AG10803 (cell line): ENCODE measurements at places on chromosomes 11 and 22.
A peak's percentile ranks its signal among the peaks of the same experiment; 100 is the strongest.

DNA sequence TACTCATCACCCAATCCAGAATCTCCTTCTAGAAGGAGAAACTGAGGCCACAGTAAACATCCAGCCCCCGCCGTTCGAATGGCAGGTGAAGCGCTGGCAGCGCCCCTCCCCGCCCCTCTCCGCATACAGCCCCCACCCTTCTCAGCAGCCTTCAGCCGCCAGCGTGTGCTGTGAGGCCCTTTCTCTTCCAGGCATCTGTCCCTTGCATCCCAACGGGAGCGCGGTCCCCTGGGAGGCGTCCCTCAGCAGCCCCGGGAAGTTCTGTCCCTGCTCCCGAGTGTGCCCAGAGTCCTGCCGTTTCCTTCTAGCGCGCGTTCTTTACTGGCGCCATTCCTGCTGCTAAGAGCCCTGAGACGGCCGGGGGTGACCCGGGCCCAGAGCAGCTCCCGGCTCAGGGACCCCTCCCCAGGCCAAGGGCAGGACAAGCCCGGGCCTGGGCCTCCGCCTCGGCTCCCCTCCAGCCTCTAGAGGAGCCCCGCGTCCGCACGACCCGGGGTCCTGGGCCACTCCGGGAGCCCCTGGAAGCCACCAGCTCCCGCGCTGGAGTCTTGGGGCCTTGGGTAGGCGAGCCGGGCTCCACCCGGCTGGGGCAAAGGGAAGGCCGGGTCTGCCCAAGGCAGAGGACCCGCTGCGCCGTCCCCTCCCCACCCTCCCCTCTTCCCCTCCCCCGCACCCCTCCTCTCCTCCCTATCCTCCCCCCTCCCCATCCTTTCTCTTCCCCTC lies 450.4 kb downstream of the OPCML start:
- DNase-seq, result no peak

DNA sequence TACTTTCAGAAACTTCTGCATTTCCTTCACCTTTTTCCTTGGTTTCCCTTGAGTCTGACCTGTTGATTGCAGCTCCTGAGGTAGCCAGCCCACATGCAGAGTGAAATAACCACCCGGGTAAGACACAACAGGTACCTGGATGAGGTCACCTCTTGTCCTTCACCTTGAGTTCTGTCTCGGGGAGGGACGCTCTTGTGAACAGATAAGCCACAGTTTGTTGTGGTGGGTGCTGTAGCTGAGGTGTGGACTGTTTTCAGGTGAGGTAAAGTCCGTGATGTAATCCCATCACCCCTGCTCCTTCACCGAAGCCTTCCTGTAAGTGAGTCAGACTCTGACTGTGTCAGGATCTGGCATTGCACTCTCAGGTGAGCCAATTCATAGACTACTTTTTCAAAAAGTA lies 183.1 kb downstream of the NAV2 start:
- DNase-seq, result no peak

DNA sequence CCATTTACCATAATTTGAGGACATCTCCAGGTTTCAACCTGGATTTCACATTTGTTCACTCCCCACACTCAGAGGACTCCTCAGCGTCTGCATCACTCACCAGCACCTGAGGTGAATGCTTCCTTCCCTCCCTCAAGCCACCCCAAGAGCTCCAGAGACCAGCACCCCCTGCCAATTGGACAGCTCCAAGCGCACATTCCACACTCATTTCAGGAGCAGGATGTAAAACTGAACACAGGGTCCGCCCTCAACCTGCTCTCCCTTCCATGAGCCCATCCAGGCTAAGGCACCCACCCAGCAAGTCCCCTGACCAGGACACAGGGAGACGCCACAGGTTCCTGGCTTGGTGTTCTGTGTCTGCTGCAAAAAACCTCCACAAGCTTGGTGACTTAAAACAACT lies 3.9 kb downstream of the SCGB1D1 start:
- DNase-seq, result no peak

DNA sequence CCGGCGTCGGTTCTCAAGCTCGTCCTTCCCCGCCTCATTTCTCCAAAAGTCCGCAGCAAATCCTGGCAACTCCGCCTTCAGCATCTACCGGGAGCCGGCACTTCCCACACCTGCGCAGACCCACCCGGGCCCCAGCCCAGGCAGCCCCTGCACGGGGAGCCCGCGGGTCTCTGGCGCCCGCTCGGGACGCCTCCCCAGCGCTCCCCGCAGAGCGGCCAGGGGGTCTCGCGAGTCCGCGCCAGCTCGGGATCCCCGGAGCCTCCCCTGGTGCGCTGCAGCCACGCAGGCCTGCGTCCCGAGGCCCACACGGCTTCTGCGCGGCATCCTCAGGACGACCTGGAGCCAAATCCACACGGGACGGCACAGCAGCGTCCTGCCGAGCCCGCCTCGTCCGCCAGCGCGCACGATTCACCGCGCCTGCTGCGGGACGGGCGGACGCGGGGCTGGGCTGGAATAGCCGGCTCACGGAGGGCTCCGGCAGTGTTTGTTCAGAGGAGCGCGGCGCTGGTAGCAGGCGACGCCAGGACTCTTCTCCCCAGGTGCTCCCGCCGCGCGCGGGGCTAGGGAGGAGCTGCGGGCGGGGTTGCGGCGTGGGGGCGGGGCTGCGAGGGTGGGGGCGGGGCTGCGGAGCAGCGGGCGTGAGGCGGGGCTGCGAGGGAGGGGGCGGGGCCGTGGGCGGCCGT lies 816 bp upstream of the PHRF1 start:
- DNase-seq, result peak; percentile 37

GRCh38 chr11:32229576-32230240 lies 138.8 kb downstream of the RCN1 start:
- no peak for DNase-seq

GRCh38 chr11:117414724-117415123 lies 87.1 kb downstream of the CEP164 start:
- DNase-seq, result no peak

- no peak for DNase-seq
Measured at GRCh38 chr11:57981536-57981935, 42.1 kb upstream of the OR9Q1 start.

DNA sequence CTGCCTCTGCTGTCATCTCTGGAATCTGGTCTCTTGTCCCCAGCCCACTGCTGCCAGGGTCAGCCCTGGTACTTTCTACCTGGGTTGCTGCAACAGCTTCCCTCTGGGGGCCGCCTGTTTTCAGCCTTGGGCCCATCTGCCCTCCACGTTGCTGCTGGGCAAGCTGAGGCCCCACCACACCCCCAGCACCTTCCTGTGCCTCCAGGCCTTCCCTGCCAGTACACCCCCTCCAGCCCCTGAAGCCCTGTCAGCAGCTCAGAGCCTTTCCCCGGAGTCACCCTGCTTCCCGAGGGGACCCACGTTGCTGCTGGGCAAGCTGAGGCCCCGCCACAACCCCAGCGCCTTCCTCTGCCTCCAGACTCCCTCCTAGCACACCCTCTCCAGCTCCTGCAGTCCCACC lies 3.3 kb upstream of the SAMM50 start:
- DNase-seq, result no peak

GRCh38 chr11:131899950-131900580 lies 529.6 kb downstream of the NTM start:
- peak; percentile 49 for DNase-seq

- DNase-seq, result peak; percentile 23
Measured at GRCh38 chr22:19523240-19524169, 705 bp downstream of the CLDN5 start.

DNA sequence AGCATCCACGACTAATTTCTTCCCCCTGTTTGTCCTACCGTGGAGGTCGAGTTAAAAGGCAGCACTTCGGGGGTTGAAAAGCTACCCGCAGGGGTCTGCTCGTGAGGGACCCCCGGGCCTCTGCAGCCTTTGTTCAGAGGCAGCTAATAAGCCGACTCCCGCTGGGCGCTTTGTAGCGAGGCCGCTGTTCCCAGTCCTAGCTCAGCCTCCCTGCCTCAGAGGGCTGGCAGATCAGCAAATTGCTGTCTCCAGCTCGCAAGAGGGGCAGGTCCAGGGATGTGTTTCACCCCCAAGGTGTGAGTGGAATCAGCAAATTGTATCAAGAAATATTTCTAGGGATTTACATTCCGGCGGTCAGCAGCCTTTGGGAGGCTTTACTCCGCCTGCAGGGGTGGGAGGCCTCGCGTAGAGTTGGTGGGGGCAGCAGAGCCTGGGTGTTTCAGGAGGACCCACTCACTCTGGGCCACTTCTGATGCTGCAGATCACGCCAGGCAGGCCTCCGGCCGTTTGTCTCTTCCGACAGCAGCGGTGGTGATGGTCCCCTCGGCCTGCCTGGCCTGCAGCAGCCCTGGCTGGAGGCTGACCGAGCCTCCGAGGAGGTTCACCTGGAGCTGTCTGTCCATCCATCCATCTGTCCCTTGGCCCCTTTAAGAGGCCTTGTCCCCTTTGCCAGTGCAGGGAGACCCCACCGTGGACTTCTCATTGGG lies 21.6 kb upstream of the KCNQ1OT1 start:
- DNase-seq, result no peak

- DNase-seq, result no peak
Measured at GRCh38 chr11:24634606-24635160, 137.8 kb downstream of the LUZP2 start.

DNA sequence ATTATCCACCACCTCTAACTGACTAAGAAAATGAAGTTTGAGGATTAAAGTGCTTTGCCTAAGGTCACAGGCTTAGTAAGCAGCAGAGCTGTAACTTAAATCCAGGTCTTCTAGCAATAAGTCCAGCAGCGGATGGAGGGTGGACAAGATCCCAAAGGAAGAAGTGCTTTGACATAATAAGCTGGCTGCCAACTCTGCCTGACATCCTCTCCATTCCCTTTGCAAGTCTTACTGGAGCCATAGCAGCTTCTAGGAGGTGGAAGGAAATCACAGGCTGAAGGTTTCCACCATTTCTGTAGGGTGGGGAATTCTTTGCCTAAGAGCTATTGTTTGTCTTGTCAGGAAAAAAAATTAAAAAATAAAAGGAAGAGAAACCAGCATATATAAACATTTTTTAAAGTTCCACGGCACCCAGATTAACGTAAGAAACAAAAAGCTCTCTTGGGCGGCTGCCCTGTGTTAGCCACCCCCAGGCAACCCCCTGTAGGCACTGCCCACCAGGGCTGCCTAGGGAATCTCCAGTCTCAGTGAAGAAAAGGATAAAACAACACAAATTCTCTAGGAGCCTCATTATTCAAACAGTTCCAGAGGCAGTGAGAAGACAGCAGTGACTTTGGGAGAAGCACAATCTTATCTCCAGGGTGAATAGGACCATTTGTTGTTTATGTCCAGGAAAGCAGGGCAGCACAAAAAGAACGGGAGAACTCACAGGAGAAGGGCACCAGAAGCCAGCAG lies 380.8 kb upstream of the CADM1 start:
- no peak for DNase-seq
